ENCODE measurements at places on chromosomes 2 and 18. TPM values are rescaled to one million over a fixed set of nuclear protein-coding genes. Genes with fewer than 3 reads are reported as not detected.
A peak's percentile ranks its signal among the peaks of the same experiment; 100 is the strongest.

GRCh38 chr18:58362027-58362575 is 266.8 kb downstream of the ALPK2 start:
- no peaks in the 10 kb centered on the region for H3K4me1 ChIP-seq
- H3K27me3 ChIP-seq: no peaks in the 10 kb centered on the region
- DNase-seq: no peak
- H3K4me3 ChIP-seq: no peak overlapping the region
- peak overlapping the region; percentile 43 for H3K27ac ChIP-seq

- H3K27ac ChIP-seq: no peak overlapping the region
- no peak overlapping the region for H3K4me3 ChIP-seq
- no peaks in the 10 kb centered on the region for H3K27me3 ChIP-seq
- no peaks in the 10 kb centered on the region for H3K36me3 ChIP-seq
These were observed 45.7 kb downstream of the RDH14 start for GRCh38 chr2:18514526-18515461.

DNA sequence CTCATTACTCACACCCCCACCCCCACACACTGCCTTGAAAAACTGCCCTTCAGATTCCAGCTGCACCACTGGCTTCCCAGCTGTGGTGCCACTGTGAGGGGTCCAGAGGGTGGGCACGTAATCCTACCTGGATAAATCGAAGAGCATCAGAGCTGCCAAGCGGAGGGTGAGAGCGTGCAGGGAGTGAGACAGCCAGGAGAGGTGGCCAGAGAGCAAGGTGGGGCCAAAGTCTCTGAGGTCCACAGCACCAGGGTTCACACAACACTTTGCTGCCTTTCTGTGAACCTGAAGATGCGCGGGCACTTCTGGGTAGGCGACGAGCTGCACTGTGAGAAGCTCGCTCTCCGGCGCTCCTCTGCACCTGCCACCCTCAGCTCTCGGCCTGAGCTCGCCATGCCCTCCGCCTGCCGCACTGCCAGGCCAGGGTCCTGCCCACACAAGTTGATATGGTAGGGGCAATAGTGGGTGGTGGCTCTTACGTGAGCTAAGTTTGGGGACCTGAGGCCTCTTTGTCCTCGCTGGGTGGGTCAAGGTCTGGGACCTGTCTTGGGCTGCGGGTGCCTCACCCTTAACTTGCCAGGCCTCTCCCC is 83.9 kb downstream of the MARCO start:
- no peaks in the 10 kb centered on the region for H3K4me1 ChIP-seq
- no peaks in the 10 kb centered on the region for H3K36me3 ChIP-seq
- H3K4me3 ChIP-seq: no peak overlapping the region
- H3K27ac ChIP-seq: no peak overlapping the region
- DNase-seq: no peak

- H3K27me3 ChIP-seq: no peaks in the 10 kb centered on the region
- no peaks in the 10 kb centered on the region for H3K4me1 ChIP-seq
- H3K27ac ChIP-seq: no peak overlapping the region
- no peaks in the 10 kb centered on the region for H3K36me3 ChIP-seq
- H3K4me3 ChIP-seq: no peak overlapping the region
These were observed 152.6 kb upstream of the FSHR start for GRCh38 chr2:49306925-49307324.

DNA sequence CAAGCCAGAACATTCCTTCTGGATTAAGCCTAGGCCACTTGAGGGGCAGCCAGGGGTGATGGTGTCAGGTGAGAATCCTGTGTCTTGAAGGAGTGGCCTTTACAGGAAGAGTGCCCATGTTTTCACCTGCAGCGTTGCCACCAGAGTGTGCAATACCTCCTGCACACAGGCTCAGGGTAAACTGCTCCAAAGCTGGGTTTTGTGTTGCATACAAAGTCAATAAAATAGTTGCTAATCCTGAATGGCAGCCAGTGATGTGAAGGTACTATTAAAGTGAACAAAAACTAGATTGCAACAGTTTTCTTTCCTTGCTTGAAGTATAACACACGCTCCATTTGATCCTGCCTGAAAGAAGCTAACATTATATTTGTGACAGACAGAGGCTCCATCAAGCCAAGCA is 64.4 kb upstream of the NRP2 start:
- H3K27me3 ChIP-seq: no peaks in the 10 kb centered on the region
- H3K4me3 ChIP-seq: no peak overlapping the region
- H3K4me1 ChIP-seq: no peaks in the 10 kb centered on the region
- H3K27ac ChIP-seq: no peak overlapping the region
- DNase-seq: peak; percentile 50

GRCh38 chr18:7566567-7567473 is at the start of gene PTPRM:
PTPRM (plus strand) TSS chr18:7567316; CDS start chr18:7567819, 503 bp downstream.
- no peaks in the 10 kb centered on the region for H3K36me3 ChIP-seq
- H3K27ac ChIP-seq: no peak within 1 kb of the TSS
- no peak for DNase-seq
- H3K4me3 ChIP-seq: peak within 1 kb of the TSS; percentile 91
- no peaks in the 10 kb centered on the region for H3K27me3 ChIP-seq

DNA sequence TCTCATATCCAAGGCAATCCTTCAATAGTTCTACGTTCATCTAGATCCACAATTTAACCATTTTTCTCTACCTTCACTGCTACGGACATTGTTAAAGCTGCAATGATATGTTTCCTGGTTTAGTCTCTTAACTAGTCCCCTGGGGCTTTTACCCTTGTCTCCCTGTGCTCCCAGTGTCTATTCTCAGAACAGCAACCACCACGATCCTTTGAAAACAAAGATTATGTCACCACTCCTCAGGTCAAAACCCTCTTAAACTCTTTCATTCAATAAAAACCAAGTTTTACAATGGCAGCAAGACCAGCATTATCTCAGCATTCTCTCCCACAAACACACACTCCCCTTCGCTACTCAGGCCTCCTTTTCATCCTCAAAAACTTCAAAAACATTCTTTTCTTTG is 298.2 kb upstream of the CHST9 start:
- no peaks in the 10 kb centered on the region for H3K4me1 ChIP-seq
- no peak for DNase-seq
- H3K27ac ChIP-seq: no peak overlapping the region
- no peaks in the 10 kb centered on the region for H3K27me3 ChIP-seq

GRCh38 chr2:235901243-235901642 is 266.9 kb downstream of the GBX2 start:
- no peak overlapping the region for H3K4me3 ChIP-seq
- no peak for DNase-seq
- no peak overlapping the region for H3K27ac ChIP-seq
- H3K36me3 ChIP-seq: no peaks in the 10 kb centered on the region
- H3K27me3 ChIP-seq: no peaks in the 10 kb centered on the region
- no peaks in the 10 kb centered on the region for H3K4me1 ChIP-seq

DNA sequence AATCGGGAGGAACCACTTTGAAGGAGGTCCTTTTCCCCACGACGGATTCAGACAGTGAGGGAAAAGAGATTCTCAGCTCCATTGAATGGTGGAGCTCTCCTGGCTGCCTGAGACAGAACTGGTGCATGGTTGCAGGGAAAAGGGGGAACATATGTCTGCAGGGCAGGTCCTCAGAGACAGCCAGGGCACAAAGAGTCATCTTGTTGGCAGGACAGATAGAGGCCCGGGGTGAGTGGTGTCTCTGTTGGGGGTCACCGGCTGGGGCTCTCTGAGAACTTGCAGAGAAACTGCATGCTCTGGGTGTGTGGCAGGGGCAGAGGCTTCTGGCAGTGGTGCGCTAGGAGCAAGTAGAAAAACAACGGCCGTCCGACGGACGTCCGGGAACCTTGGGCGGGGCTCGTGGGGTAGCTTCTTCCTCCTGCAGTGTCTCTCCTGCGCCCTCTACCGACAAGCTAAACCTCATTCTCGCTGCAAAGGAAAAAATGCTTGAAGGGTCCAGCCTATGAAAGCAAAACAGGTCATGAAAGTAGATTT is 94.3 kb downstream of the CDCA7 start:
- H3K27ac ChIP-seq: no peak overlapping the region
- 0 out of 2 replicates have a peak, but pooled peaks cover 5% of the 10 kb centered on the region for H3K4me1 ChIP-seq
- DNase-seq: peak; percentile 87
- peak overlapping the region; percentile 47 for H3K4me3 ChIP-seq
- peaks cover 12% of the 10 kb centered on the region for H3K27me3 ChIP-seq

DNA sequence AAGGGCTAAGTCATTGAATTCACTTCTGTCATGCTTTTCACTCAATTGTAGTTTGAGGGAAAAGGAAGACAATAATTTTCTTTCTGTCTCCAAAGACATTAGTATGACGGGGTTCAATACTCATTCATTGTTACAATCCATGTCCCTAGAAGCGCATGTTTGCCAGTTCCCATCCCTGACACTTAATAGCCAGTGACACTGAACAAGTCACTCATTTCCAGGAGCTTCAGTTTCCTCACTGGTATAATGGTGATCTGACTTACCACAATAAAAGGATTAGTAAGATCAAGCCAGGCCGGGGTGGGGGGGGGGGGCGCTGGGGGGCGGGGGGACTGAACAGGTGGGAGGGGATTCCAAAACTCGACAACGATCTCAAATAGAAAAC is 144.8 kb upstream of the MAP3K20 start:
- no peaks in the 10 kb centered on the region for H3K36me3 ChIP-seq
- H3K27me3 ChIP-seq: no peaks in the 10 kb centered on the region
- H3K27ac ChIP-seq: peak overlapping the region; percentile 72
- peak overlapping the region; percentile 1 for H3K4me3 ChIP-seq
- H3K4me1 ChIP-seq: peaks cover 27% of the 10 kb centered on the region
- DNase-seq: no peak

- H3K4me3 ChIP-seq: no peak overlapping the region
- H3K27me3 ChIP-seq: peaks cover 56% of the 10 kb centered on the region
- H3K27ac ChIP-seq: no peak overlapping the region
- DNase-seq: no peak
- H3K4me1 ChIP-seq: no peaks in the 10 kb centered on the region
- H3K36me3 ChIP-seq: no peaks in the 10 kb centered on the region
These were observed 16.0 kb upstream of the CNDP2 start for GRCh38 chr18:74480149-74480651.

GRCh38 chr2:25551316-25551715 is 122.1 kb downstream of the DTNB start:
- H3K4me1 ChIP-seq: peaks cover 5% of the 10 kb centered on the region
- no peak overlapping the region for H3K4me3 ChIP-seq
- no peaks in the 10 kb centered on the region for H3K36me3 ChIP-seq
- no peak overlapping the region for H3K27ac ChIP-seq
- H3K27me3 ChIP-seq: no peaks in the 10 kb centered on the region

DNA sequence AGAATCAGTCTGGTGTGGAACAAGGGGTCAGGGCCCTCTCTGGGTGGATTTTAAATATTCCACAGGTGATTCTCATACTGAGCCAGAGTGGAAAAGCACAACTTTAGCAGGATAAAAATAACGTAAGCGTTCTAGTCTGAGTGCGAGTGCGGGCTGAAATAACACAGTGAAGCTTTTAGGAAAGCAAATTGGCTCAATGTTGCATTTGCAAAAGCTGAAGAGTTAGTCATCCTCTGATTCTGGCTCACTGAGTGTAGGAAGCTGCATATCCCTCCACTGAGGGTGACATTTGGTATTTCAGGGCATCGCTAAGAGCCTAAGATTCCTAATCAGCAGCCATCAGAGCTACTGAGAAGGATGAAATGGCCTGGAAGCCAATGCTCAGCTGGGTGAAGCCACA is 134.7 kb downstream of the RIF1 start:
- H3K27ac ChIP-seq: no peak overlapping the region
- no peaks in the 10 kb centered on the region for H3K27me3 ChIP-seq
- DNase-seq: no peak
- no peaks in the 10 kb centered on the region for H3K4me1 ChIP-seq
- no peaks in the 10 kb centered on the region for H3K36me3 ChIP-seq

DNA sequence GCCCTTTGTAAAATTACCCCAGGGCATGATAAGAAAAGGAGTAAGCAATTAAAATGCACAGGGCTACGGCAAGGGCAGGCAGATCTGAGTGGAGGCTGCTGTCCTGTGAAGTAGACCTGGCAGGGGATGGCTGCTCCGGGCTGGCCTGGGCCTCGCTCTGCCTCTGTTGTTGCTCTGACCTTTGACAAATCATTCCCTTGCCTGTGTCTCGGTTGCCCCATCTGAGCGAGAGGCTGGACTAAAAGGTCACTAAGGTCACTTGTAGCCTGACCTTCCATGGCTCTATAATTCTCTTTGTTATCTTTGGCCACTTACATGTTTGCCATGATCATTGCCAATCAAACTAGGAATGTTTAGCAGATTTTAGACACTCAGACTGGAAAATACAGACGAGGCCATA is 118.1 kb downstream of the KLHL29 start:
- no peak for DNase-seq
- H3K4me1 ChIP-seq: no peaks in the 10 kb centered on the region
- H3K27me3 ChIP-seq: no peaks in the 10 kb centered on the region
- no peak overlapping the region for H3K4me3 ChIP-seq

- no peak overlapping the region for H3K4me3 ChIP-seq
- no peak for DNase-seq
- no peak overlapping the region for H3K27ac ChIP-seq
- no peaks in the 10 kb centered on the region for H3K27me3 ChIP-seq
- H3K36me3 ChIP-seq: no peaks in the 10 kb centered on the region
These were observed 24.6 kb downstream of the DOCK10 start for GRCh38 chr2:225017713-225018112.

DNA sequence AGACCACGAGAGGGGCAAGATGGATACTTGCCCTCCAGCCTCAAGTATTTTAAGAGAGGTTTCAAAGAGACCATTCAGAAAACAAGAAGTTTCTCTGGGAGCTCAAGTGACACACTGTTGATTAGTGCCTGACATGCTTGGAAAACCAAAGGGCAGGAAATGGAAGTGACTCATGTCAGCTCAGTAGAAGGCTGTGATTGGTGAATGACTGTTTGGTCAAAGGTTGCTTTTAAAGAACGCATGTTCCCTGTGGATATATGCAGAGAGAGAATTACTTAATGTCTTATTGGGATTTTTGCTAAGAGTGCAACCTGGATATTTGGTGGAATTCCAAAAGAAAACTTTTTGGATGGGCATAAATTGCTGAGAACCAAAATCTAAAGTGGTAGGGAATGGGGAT is 549.9 kb downstream of the XIRP2 start:
- no peak overlapping the region for H3K27ac ChIP-seq
- no peaks in the 10 kb centered on the region for H3K36me3 ChIP-seq
- no peak for DNase-seq
- no peaks in the 10 kb centered on the region for H3K27me3 ChIP-seq
- H3K4me1 ChIP-seq: no peaks in the 10 kb centered on the region

- DNase-seq: no peak
- no peaks in the 10 kb centered on the region for H3K4me1 ChIP-seq
- H3K27me3 ChIP-seq: no peaks in the 10 kb centered on the region
- H3K27ac ChIP-seq: no peak overlapping the region
These were observed 61.8 kb downstream of the TBC1D8 start for GRCh38 chr2:101089419-101089818.

- H3K4me3 ChIP-seq: no peak overlapping the region
- H3K36me3 ChIP-seq: no peaks in the 10 kb centered on the region
- H3K4me1 ChIP-seq: no peaks in the 10 kb centered on the region
- no peak for DNase-seq
These were observed 1376.4 kb upstream of the CRIM1 start for GRCh38 chr2:34979148-34979547.

GRCh38 chr2:65465857-65466256 is 33.5 kb upstream of the SPRED2 start:
- DNase-seq: no peak
- no peak overlapping the region for H3K27ac ChIP-seq
- no peaks in the 10 kb centered on the region for H3K27me3 ChIP-seq
- no peak overlapping the region for H3K4me3 ChIP-seq

ABCA12 gene
- total RNA-seq: 1.8 TPM

MAL gene
- total RNA-seq: 171 TPM

MARS2 gene
- 5.1 TPM for total RNA-seq

GREB1L gene
- total RNA-seq: 6.0 TPM

ICOS gene
- not detected for total RNA-seq

GKN1 gene
- not detected for total RNA-seq

LCT gene
- total RNA-seq: not detected

SCYGR4 gene
- total RNA-seq: not detected

SERPINB4 gene
- not detected for total RNA-seq

FEV gene
- total RNA-seq: not detected

Measured in PC-9 (cell line).